ENCODE measurements at places on chromosomes 7 and 10. TPM values are rescaled to one million over a fixed set of nuclear protein-coding genes. Genes with fewer than 3 reads are reported as not detected.

Gene PIK3CG
- not detected for total RNA-seq

Gene SOSTDC1
- 0.26 TPM for total RNA-seq

DNA sequence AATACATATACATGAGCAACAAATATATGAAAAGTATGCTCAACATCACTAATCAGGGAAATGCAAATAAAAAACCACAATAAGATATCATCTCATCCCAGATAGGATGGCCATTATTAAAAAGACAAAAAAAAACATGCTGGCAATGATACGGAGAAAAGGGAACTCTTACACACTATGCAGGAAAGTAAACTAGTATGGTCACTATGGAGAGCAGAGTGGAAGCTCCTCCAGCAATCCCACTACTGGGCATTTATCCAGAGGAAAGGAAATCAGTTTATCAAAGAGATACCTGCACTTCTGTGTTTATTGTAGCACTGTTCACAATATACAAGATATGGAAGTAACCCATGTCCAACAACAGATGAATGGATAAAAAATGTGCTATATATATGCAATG, 217.5 kb downstream of the SDK1 start:
- DNase-seq = no peak

DNA sequence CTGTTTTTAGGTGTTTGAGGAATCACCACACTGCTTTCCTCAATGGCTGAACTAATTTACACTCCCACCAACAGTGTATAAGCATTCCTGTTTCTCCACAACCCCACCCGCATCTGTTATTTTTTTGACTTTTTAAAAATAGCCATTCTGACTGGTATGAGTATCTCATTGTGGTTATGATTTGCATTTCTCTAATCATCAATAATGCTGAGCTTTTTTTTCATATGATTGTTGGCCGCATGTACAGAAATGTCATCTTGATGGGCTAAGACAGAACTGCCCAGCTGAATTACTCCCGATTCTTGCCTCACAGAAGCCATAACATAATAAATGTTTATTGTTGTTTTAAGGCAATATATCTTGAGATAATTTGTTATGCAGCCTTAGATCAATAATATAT, 93.1 kb upstream of the DKK1 start:
- no peak for DNase-seq
